ENCODE measurements at places on chromosomes 12 and 14.
A peak's percentile ranks its signal among the peaks of the same experiment; 100 is the strongest.

DNA sequence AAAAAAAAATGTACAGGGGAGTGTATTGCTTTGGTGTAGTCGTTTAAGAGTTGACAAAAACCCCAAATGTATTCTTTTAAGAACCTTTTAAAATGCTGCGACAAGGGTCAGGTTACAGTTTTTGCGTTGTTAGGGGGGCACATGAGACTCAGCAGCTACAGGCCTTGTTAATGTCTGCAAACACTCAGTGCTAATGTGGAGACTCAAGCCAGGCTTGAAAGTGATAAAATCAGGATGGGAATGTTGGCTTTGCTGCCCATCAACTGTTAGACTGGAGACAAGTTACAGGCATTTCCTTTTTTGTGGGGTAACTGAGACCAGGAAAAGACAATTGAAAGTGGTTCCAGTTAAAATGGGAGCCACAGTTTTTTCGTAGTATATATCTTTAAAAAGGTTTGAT lies 84.8 kb downstream of the PRKCH start:
- no peak for DNase-seq

DNA sequence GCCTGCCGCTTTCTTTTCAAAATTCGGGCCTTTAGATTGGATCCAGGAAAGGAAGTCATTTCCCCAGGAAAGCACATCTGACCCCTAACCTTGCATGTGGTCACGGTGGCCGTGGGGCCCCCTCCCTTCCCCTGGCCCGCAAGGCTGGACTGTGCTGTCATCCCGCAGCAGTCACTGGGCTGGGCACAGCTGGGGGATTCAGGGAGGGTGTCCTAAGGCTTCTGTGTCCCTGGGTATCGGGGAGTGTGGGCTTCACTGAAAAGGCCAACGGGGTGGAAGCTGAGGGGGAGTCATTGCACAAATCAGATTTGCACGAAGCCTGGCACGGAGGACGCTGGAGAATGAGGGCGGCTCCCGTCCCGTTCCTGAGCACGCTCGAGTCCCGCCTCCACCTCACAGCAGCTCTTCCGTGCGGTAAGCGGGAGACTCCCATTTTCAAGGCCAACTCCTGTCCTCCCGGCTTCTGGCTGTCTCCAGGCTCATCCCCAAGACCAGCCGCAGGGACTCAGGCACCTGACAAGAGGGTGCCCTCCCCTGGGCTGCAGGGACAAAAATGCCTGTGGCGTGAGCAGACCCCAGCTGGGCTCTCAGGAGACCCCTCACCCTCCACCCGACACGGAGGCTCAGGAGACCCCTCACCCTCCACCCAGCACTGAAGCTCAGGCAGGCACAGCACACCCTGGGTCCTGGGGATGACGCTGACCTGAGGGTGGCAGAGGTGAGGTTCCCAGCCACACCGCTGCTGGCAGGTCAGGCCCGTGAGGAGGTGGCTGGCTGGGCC lies 9.6 kb downstream of the XRCC3 start:
- DNase-seq: no peak

- no peak for DNase-seq
Measured at GRCh38 chr12:124440031-124440626, 127.3 kb downstream of the NCOR2 start.

DNA sequence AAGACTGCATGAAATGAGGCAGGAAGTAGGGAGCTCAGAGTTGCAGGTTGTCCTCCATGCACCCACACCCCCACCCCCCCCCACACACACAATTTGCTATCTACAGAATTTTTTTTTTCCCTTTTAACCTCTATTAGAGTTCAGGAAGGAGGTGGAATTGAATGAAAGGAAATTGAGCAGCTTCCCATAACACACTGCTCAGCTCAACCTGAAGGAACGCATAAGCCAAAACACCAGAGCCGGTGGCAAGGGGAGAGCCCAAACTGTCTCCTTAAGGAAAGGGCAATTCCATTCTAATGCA lies 74.1 kb downstream of the NUAK1 start:
- DNase-seq: no peak

GRCh38 chr12:42873401-42873800 lies 283.9 kb upstream of the PRICKLE1 start:
- no peak for DNase-seq

DNA sequence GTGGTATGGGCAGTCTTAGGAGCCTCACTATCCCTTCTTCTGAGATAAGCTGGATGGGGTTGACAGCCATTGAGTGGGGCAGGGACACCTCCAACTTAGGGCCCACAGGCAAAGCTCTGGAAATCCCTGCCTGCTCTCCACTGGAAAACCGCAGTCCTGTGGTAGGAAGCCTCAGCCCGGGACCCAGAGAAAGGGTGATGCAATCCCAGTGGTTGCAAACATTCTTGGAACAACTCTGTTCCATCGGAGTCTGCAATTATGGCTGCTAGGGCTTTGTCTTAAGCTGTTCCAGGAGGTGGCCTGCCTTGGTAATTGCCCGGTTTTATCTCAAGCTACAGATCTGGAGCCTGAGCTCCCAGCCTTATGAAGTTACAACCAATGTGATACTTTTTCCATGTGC lies 133.4 kb downstream of the DICER1 start:
- DNase-seq: no peak

- DNase-seq: peak; percentile 65
Measured at GRCh38 chr14:94001501-94002396, 4.6 kb downstream of the CCDC197 start.

GRCh38 chr12:4191642-4192041 lies 81.9 kb upstream of the CCND2 start:
- DNase-seq: no peak

DNA sequence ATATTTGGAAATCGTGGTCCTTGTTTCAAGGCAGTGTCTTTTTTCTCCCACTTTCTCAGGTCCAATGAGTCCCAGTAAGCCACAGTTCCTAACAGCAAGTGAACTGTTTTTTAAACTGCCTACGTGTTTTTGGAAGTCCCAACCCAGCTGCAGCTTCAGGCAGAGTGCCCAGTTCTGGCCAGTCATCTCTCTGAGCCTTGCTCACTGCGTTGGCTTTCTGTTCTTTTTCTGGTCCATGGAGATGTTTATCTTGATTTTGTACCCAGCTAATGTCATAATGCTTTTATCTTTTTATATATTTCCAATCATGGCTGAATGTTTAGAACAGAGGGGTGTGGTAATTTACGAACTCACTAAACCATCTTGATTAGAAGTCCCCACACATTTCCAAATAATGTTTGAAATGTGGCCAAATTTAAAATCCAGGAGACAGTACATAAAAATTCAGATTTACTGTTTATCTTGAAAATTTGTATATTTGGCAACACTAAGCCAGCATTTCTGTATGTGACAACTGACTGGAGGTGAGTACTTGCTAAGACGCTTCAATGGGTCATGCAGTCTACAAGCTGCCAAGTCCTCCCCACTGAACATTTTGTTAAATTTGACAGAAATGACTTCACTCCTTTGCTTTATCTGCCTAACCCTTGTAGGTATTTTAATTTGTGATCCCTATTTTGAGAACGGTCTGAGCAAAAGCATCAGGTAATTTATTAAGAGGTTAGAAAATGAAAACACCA lies 46.1 kb upstream of the OTOGL start:
- peak; percentile 57 for DNase-seq

DNA sequence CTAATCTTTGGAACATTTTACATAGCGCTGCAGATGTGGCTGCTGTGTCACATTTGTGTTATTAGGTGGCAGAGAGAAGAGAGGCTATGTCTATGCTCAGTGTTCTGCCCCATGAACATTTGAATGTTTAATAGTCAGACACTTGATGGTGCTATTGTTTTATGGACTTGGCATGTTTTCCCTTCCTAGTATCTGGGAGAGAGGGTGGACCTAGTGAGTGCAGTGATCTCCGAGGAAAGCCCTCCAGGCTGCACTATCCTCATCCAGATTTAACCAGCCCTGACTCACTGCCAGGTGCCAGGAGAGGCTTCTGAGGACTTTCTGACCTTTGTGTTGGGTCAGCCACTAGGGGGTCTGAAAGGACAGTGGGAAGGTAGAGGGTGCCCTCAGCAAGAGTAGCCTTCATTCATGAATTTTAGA lies 24.3 kb downstream of the ZFC3H1 start:
- peak; percentile 24 for DNase-seq

- DNase-seq: no peak
Measured at GRCh38 chr14:39912192-39913100, 480.2 kb upstream of the FBXO33 start.

Data from RPMI8226 (cell line).